ENCODE measurements at places on chromosomes 4 and X.

- no peak for DNase-seq
Observed at GRCh38 chr4:166003811-166004210, 130.8 kb downstream of the TLL1 start.

DNA sequence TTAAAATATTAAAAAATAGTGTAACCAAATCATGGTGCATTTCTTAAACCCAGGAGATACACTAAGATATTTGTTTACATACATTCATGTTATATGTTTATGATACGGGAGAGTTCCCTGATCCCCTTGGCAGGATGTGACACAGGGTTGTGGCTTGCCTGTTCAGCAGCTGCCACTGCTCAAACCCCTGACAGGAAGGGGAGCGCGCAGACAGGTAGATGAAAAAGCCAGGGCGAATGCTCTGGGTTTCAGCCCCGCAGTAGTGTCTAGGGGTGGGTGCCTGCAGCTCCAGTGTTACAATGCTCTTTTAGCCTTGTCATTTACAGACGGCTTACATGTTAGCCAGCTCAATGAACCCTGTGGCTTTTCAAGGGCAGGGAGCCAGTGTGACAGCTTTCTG is 1343.8 kb upstream of the IGFBP7 start:
- DNase-seq, result no peak

DNA sequence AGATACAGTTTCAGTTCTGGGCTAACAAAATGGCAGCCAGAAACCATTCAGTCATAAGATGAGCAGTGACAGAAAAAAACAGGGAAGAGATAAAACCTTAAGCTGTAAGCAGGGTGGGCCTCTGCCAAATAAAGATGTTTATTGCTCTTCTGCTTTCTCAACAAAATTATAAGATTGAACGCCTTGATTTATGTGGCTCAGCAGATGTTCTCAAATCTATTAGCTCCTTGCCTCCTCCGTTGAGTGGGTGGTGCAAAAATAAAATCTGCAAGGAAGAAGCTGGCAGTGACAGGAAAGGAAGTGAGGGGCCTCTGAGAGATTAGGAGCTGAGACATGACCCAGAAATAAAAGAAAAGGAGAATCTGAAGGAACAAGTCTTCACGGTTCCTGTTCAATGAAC is 206.6 kb downstream of the PTTG2 start:
- no peak for DNase-seq

- DNase-seq, result no peak
Observed at GRCh38 chr4:184313058-184313581, 95.4 kb upstream of the ENPP6 start.

DNA sequence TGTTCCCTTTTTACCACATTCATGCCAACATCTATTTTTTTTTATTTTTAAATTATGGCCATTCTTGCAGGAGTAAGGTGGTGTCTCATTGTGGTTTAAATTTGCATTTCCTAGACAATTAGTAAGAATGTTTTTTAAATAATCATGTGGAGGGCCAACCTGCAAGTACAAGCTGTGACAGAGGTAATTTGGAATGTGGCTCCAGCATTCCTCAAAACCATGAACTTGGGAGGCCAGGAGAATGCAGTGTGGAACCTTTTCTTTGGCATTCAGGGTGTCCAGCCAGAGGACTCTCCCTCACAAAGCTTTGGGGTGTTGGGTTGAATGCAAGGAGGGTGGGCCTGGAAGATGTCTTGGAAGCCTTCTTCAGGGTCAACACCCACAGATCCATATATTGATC is 7.3 kb upstream of the TMEM185A start:
- DNase-seq, result no peak

Data from stimulated activated CD4-positive, alpha-beta T cell treated with anti-CD3 and anti-CD28 coated beads, Interleukin-1b, Interleukin-23, amount 100 ng/mL, for 1 hour (primary cell).